ENCODE measurements at places on chromosomes 5 and 9.

GRCh38 chr5:145805819-145806218, 29.3 kb downstream of the PRELID2 start:
- no peak for DNase-seq

DNA sequence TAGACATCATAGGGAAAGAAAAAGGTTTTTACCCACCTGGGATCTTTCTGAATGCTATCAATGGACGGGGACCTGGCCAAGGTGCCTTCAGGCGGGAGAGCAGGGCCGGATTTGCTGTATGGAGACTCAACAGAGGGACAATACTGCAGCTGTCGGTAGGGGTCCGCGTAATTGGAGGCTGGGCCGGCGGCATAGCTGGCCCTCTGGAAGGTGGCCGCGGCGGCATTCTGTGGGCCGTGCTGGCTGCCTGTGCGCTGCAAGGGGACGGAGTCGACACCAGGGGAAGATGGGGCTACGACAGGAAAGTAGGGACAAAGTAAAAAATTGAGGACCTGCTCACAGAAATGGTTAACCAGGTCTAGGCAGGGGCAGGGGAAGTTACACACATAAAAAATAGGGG, 557.9 kb downstream of the CTNND2 start:
- no peak for DNase-seq

DNA sequence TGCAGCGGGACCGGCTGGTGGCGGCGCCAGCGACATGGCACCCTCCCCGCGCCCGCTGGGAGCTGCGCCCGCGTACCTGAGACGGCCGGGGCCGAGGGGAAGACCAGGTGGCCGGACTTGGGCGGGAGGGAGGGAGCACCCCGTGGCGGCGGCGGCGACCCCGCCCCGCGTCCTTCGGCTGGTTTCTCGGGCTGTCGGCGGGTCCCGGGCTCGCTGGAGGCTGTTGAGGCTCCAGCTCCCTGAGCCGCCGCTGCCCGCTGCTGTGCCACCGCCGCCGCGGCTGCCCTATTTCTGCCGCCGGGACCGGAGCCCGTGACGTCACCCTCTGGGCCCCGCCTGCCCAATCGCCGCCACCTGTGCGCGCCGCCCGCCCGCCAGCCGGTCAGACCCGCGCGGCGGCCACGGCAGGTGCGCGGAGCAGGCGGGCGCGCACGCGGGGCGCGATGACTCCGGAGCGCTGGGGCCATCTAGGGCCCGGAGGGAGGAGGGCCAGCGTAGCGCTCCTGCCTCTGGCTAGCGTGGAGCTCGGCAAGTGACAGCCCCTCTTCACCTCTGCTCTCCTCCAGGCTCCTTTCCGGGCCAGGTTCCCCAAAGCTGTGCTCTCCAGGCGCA, at the start of gene FSTL4:
Gene FSTL4, minus strand, starts transcription at position 293 of the 612 bp plus-strand sequence.
- DNase-seq, result no peak

DNA sequence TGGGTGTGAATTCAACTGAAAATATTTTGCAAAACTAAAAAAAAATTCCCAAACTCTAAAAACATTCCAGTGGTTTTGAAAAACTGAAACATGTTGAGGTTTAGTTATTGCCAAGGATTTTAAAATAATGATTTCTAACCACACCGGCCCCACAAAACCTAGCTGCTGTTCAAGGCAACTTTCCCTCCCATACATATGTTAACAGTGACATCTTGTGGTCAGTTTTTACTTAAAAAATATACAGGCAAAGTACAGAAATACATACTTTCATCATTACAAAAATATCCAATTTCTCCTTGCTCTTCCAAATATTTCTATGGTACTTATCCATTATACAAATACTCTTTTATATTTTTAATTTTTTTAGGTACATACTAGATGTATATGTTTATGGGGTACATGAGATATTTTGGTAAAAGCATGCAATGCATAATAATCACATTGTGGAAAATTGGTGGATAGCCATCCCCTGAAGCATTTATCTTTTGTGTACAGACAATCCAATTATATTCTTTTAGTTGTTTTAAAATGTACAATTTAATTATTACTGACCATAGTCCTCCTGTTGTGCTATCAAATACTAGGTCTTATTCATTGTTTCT, 34.4 kb upstream of the MRPS30 start:
- no peak for DNase-seq

- DNase-seq, result no peak
Measured at GRCh38 chr5:88674356-88675167, 208.4 kb downstream of the MEF2C start.

- DNase-seq, result no peak
Measured at GRCh38 chr5:90560771-90561170, 2.2 kb downstream of the ADGRV1 start.

DNA sequence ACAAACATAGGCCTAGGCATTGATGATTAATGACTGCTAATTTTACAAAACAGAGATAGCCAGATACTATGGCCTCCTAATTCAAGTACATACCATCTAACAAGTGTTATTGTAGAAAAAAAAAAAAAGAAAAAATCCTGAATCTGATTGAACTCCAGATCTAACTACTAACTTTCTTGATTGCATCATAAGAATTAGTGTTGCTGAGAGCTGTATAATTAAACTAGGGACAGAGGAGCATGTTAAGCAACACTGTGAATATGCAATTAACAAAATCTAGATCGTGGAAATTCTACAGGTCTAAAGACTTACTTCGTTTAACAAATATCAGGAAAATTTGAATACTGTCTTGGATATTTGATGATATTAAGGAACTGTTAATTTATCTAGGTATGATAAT, 208.3 kb upstream of the ZNF608 start:
- DNase-seq, result no peak

DNA sequence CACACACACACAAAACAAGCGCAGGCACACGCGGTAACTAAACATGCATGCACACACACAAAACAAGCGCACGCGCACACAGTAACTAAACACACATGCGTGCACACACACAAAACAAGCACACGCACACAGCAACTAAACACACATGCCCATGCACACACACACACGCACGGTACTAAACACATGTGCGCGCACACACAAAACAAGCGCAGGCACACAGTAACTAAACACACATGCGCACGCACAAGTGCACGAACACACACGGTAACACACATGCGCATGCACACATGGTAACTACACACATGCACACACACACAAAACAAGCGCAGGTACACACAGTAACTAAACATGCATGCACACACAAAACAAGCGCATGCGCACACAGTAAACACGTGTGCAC, 19.9 kb upstream of the SLC6A3 start:
- DNase-seq, result no peak

DNA sequence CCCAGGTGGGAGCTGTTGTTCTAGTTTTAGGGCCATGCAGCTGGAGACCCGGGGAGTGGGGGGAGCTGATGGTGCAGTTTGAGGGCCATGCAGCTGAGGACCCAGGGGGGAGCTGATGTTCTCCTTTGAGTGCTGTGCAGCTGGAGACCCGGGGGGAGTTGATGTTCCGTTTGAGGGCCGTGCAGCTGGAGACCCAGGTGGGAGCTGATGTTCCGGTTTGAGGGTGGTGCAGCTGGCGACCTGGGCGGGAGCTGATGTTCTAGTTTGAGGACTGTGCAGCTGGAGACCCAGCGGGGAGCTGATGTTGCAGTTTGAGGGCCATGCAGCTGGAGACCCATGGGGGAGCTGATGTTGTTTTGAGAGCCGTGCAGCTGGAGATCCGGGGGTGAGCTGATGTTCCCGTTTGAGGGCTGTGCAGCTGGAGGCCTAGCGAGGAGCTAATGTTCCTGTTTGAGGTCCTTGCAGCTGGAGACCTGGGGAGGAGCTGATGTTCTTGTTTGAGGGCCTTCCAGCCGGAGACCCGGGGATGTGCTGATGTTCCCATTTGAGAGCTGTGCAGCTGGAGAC, 14.6 kb downstream of the PDCD6 start:
- no peak for DNase-seq

GRCh38 chr5:88824892-88825583, 57.9 kb downstream of the MEF2C start:
- no peak for DNase-seq

GRCh38 chr9:1927546-1927945, 87.6 kb upstream of the SMARCA2 start:
- no peak for DNase-seq

- no peak for DNase-seq
Measured at GRCh38 chr5:851553-851952, 767 bp upstream of the ZDHHC11 start.

GRCh38 chr9:92770360-92770995, 5.8 kb upstream of the BICD2 start:
- no peak for DNase-seq

GRCh38 chr5:146059460-146060220, 45.7 kb downstream of the PLAC8L1 start:
- DNase-seq, result no peak

- no peak for DNase-seq
Measured at GRCh38 chr5:143311955-143312354, 91.5 kb downstream of the NR3C1 start.

GRCh38 chr5:143425835-143426234, 22.3 kb upstream of the NR3C1 start:
- DNase-seq, result no peak

DNA sequence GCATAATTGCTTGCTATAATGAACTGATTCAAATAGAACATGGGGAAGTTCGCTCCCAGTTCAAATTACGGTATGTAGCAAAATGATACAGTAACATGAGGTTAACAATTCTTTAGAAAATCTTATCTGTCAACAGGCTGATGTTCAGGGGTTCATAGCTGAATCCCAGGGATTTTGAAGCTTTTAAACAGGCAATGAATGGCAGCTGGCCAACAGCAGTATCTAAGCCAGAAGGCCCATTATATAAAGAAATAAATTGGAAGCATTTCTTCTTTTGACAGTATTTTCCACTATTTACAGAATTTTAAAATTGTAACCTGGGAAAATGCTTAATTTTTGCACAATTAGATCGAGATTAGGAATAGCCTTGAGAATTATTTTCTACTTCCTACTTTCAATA, 126.8 kb downstream of the PDE8B start:
- DNase-seq, result no peak

DNA sequence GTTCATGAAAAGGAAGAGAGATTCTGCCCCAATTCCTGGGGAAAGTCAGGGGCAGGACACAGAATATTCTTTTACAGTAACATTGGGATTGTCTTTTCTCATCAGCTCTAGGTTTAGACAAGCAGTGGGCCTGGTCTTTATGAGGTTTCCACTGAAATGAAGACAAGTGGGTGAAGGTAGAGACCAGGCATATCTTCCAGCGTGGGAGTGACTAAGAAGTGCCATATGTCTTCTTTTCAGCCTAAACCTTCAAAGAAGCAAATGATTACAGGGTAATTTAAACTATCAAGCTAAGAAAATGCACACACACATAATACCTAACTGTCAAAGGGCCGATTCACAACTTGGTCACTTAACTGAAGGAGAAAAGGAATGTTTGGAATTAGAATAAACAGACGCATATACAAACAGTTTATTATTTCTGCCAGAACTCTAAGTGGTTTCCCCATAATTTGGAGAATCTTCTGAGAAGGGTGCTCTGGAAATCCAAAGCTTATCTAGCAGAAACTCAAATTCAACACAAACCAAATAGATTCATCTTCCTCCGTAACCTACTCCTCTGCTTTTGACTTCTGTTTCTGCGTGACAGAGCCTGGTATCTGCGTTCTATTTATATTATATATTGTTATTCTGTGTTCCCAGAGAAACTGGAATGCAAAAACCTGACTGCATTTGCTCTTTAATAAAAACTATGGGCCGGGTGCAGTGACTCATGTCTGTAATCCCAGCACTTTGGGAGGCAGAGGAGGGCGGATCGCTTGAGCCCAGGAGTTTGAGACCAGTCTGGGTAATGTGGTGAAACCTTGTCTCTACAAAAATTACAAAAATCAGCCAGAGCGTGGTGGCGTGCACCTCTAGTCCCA, 22.0 kb upstream of the TEK start:
- DNase-seq, result no peak

DNA sequence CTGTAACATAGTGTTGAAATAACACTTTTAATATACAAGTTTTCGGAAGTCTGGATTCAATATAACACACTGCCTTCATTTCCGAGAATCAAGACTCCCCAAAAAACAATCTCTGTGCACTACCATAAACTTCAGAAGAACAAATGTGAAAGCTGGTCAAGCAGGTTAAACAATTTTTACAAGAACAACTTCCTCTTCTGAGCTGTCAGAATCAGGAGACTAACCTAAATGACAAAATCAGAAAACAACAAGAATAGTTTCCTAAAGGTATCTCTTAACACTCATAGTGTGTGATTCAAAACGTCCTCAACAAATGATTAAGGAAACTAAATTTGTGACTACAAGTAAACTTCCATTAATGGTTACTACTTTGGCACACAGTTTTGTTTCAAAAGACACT, 11.6 kb downstream of the C9orf72 start:
- DNase-seq, result no peak

- no peak for DNase-seq
Measured at GRCh38 chr9:111798786-111799185, 4.0 kb upstream of the SHOC1 start.

- DNase-seq, result no peak
Measured at GRCh38 chr9:4382722-4383317, 83.0 kb upstream of the GLIS3 start.

DNA sequence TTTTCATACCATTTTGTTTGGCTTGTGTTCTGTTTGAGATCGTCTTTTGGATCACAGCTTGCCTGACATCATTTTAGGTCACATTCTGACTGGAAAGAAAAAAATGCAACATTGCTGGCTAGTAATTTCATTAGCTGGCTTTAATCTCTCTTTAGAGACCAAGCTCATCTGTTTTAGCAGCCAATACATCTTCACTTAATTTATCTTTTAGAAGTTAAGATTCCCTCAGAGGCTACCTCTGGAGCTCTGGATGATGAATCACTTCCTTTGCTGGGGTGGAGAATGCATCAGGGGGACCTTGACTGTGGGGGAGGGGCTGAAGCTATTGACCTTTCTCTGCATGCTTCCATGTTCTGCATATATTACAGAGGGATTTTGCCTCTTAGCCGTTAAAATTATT, 181.5 kb upstream of the OTULINL start:
- no peak for DNase-seq

GRCh38 chr9:95551406-95551805, 34.6 kb upstream of the PTCH1 start:
- DNase-seq, result no peak

GRCh38 chr5:68519143-68519542, 303.6 kb downstream of the PIK3R1 start:
- no peak for DNase-seq

- DNase-seq, result no peak
Measured at GRCh38 chr5:134206627-134207160, 19.2 kb downstream of the PPP2CA start.

GRCh38 chr5:6937677-6938076, 224.4 kb downstream of the TENT4A start:
- DNase-seq, result no peak

GRCh38 chr5:180858586-180858985, 2.5 kb downstream of the ZFP62 start:
- DNase-seq, result no peak
